Stimulated activated CD8-positive, alpha-beta memory T cell treated with anti-CD3 and anti-CD28 coated beads, Interleukin-15, amount 100 ng/mL, for 4 hours (primary cell): ENCODE measurements at places on chromosomes 7 and 10.

GRCh38 chr7:112481833-112482670 lies 1.3 kb downstream of the LSMEM1 start:
- DNase-seq, result no peak

GRCh38 chr7:27890205-27890849 lies 150.4 kb downstream of the TAX1BP1 start:
- DNase-seq, result no peak

GRCh38 chr10:76311752-76312636 lies 880.6 kb downstream of the LRMDA start:
- DNase-seq, result no peak

DNA sequence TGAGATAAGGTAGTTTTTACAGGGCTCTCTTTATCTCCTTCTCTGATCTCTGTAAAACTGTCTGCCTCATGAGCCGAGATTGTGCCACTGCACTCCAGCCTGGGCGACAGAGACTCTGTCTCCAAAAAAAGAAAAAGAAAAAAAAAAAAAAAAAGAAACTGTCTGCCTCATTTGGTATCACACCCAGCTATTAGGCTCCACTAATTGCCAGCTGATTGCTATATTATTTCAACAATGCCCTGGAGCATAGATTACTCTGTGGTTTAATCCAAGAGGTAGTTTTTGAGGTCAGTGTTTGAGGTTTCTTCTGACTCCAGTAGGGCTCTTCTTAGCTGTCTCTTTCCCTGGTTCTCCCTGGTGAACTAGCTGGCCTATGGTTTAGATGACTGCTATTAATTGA lies 268.1 kb upstream of the PLPP4 start:
- DNase-seq, result no peak

- DNase-seq, result no peak
These were observed 12.7 kb downstream of the RPP30 start for GRCh38 chr10:90884431-90884830.

DNA sequence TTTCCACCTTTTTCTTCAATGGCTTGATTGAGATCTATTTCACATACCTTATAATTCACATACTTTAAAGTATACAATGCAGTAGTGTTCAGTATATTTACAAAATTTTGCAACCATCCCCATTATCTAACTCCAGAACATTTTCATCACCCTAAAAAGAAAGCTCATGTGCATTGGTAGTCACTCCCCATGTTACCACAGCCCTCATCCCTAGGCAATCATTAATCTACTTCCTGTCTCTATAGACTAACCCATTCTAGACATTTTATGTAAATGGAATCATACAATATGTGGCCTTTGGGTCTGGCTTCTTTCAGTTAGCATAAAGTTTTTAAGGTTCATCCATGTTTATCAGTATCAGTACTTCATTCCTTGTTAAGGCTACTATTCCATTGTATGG lies 214.2 kb downstream of the WDR11 start:
- no peak for DNase-seq

DNA sequence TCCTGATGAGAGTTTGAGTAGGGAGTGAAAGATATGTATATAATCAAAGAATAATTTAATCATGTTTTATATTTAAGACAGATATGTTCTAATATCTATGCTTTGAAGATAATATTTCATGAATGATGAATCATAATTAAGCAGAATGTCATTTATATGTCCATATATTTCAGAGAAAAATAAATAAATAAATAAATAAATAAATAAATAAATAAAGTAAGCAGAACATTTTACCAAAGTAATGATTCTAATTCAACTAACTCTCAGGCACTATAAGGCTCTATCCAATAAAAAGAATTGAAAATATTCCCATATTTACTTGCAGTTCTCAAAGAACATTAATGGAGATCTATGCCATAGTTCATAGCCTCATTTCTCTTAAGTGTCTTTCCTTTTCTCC lies 36.0 kb downstream of the AGR3 start:
- DNase-seq, result no peak

DNA sequence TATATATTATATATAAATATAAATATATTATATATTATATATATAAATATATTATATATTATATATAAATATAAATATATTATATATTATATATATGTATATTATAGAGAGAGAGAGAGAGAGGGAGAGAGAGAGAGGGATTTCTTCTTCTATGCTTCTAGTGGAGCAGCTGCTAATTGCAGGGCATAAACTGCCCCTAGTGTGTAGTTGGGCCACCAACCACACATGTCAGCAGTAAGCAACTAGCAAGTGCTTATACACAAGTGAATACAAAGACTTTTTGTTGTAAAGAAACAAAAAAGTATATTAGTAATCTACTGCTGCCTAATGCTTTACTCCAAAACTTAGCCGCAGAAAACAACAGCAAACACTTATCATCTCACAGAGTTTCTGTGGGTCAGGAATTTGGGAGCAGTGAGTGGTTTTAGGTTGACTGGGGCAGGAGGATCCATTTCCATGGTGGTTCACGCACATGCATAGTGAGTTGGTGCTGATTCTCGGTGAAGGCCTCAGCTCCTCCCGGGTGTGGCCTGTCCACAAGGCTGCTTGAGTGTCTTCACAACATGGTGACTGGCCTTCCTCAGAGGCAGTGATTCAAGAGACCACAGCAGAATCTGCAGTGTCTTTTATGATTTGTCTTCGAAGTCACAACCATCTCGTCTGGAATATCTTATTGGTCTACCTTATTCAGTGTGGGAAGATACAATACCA lies 25.5 kb upstream of the BAG3 start:
- DNase-seq, result no peak

- DNase-seq, result no peak
These were observed 529.8 kb upstream of the GALNT17 start for GRCh38 chr7:70602117-70602516.

DNA sequence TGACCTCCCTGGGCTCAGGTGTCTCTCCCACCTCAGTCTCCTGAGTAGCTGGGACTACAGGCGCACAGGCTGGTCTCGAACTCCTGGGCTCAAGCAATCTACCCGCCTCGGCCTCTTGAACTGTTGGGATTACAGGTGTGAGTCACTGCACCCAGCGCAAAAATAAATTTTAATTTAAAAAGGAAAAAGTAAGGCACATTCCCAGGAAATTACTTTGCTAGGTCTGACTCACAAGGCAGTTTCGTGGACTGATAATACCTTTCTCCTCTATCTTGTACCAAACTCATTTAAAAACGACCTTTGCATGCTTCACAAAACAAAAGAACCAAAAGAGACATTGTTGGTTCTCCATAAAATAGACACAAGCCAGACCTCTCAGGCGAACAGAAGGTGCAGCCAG lies 29.7 kb downstream of the PARP12 start:
- no peak for DNase-seq

GRCh38 chr10:20647756-20648155 lies 249.4 kb downstream of the NEBL start:
- DNase-seq, result no peak

DNA sequence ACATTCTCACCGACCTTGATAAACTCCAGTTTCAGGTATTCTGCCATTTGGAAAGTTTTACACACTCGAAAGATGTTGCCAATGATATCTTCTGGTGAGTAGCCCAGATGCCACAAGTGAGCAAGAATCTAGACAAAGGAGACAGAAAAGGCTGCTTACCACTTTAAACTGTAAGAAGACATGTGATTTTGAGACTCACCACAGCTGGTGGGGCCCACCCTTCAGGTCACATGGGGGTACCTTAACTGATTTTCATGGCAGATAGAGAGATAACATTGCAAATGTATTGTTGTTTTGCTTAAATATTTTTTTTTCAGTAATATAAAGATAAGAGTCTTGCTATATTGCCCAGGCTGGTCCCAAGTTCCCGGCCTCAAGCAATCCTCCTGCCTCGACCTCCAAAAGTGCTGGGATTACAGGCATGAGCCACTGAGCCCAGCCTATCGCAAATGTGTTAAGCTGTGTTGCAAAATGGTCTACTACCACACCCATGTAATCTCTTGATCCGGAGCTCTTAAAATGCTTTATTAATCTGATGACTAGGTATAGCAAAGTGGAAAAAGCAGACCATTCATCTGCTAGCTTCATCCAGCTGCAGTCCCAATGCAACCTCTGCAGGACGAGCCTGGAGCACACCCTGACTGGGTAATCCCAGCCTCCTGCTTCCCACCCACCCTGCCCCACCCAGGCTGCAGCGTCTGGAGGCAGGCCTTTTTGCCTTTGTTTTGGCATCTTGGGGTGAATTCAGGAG lies 18.5 kb downstream of the RFC2 start:
- no peak for DNase-seq

DNA sequence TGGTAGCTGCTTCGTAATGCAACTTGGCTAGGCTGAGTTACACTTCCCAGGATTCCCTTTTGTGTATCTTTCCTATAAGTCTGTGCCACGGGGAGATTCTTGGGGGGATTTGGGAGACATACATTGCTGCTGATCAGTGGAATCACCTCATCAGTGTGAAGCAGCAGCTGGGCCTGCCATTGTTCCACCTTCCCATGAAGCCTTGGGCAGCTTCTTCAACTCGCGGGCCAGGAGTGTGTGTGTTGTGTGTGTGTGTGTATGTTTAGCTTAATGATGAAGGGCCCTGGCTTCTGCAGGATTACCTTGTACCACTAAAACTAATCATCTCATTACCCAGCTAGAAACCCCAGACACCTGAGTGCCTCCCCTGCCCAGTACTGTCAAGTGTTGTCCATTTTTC lies 33.3 kb upstream of the ARHGAP22 start:
- DNase-seq, result no peak

GRCh38 chr10:124725171-124725631 lies 19.0 kb downstream of the FAM53B start:
- no peak for DNase-seq
